NCI-H345 (cell line): ENCODE measurements at places on chromosomes 13 and 19.

- DNase-seq: no peak
Measured at GRCh38 chr19:14814982-14815652, 19.9 kb downstream of the OR7A5 start.

DNA sequence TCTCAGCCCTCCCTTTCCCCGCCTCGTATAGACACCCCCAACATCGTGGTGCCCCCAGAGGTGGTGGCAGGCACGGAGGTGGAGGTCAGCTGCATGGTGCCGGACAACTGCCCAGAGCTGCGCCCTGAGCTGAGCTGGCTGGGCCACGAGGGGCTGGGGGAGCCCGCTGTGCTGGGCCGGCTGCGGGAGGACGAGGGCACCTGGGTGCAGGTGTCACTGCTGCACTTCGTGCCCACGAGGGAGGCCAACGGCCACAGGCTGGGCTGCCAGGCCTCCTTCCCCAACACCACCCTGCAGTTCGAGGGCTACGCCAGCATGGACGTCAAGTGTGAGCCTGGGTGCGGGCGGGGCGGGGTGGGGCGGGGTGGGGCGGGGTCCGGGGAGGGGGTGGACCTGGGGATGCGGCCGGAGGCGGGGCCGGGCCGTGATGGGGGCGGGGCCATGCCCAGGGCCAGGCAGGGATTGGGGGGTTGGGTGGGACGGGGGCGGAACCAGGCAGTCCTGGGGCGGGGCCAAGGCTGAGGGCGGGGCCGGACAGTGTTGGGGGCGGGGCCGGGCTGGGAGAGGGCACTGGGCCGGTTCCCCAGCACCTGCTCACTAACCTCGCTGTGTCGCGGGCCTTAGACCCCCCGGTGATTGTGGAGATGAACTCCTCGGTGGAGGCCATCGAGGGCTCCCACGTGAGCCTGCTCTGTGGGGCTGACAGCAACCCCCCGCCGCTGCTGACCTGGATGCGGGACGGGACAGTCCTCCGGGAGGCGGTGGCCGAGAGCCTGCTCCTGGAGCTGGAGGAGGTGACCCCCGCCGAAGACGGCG, 7.8 kb downstream of the MAG start:
- DNase-seq: no peak

DNA sequence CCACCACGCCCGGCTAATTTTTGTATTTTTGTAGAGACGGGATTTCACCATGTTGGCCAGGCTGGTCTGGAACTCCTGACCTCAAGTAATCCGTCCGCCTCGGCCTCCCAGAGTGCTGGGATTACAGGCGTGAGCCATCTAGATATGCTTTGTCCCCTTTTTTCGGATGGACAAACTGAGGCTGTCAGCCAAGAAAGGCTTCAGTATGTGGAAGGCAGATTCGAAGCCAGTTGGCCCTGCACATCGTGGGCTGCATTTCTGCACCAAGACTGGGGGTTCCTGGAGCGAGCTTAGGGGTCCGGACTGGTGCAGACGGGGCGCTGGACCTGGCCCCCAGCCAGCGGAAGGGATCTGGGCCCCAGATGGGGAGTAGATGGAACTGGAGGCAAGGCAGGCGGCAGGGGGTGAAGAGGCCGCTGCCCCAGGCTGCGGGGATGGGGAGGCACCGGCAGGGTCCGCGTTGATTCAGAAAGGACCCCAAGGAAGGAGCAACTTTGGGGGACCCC, 9.7 kb upstream of the JUND start:
- DNase-seq: no peak

DNA sequence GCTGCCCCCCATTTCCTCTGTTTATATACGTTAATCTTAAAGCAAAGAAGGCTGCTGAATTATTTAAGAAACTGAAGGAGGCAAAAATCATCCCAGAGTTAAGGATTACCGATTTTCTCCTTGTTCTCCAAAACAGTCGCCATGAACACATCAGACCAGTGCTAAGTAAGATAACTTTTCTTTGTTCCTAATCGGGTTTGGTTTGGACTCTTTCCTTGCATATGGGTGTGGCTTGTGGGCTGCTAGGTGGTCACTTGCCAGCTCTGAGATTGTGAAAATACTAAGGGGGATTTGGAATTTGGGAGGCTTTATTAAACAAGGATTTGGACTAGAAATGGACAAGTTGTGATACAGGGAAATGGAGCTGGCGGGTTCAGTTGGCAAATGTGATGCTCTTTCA, 212.1 kb downstream of the OXGR1 start:
- no peak for DNase-seq
